Glutamatergic neuron (in vitro differentiated cells): ENCODE measurements at places on chromosomes 1 and 21. TPM values are rescaled to one million over a fixed set of nuclear protein-coding genes. Genes with fewer than 3 reads are reported as not detected.
A peak's percentile ranks its signal among the peaks of the same experiment; 100 is the strongest.

EFNA3 gene
- total RNA-seq: 14.6 TPM

DNA sequence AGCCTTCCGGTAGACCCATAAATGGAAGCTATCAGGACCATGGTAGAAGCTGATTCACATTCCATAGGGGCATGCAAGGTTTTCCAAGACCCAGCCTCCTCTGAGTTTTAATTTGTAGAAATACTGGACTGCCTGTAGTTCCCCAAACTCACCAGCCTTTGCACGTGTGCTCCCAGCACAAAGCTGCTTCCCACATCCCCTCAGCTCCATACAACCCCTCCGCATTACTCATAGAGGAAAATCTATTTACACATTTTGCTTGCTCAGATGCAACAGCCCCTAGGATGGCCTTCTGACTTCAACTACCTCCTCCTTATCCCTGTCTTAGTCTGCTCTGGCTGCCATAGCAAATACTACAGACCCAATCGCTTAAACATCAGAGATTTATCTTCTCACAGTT, 336.2 kb downstream of the SETD4 start:
- no peak for DNase-seq

- DNase-seq: no peak
These were observed 72.8 kb downstream of the PLEKHA6 start for GRCh38 chr1:204286831-204287421.

DNA sequence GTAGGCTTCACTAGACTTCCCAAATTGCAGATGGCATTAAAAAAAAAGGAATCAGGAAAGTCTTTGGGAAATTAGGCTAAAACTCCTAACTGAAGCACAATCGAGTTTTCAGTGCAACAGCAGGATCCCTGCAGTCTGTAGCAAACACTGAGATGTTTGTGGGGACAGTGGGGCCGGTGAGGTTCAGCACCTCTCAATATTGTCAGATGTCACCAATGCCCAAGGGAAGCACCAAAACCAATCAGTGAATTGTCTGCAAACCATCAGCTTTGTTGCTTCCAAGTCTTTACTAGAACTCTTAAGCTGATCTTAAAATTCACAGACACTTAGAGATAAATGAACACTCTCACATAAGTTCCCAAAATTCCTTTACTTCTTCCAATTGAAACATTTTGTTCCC, 2.6 kb downstream of the ERG start:
- no peak for DNase-seq

GRCh38 chr1:110390096-110390495, 730 bp downstream of the SLC16A4 start:
- no peak for DNase-seq

OR2T2 gene
- total RNA-seq: not detected

DNA sequence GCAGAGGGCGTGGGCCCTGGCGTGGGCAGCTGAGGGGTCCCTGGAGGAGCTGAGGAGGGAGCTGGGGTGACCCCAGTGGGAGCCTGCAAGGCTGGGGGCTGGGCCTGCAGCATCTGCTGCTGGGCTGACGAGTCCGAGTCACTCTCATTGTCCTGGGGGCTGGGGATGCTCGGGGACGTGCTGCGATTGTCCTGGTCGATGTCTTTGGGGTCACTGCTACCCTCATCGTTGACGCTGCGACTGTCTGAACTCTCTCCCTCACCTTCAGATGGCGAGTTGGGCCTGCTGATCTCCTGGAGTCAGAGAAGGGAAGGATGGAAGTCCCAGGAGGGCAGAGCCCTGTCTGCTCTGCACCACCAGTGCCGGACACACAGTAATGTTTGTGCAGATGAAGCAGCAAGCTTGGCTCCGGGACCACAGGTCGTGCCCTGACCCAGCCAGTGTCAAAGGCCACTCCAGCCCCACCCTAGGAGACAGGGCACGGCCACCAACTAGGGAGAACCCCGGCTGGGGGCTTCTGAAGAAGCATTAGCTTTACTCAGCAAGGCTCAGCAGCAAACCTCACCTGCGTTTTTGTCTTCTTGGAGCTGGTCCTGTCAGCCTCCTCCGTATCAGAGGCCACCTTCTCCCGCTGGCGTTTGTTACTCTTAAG, 43.4 kb downstream of the SLC45A1 start:
- DNase-seq: no peak

GRCh38 chr1:17919525-17920439, 164.6 kb downstream of the ACTL8 start:
- no peak for DNase-seq

DNA sequence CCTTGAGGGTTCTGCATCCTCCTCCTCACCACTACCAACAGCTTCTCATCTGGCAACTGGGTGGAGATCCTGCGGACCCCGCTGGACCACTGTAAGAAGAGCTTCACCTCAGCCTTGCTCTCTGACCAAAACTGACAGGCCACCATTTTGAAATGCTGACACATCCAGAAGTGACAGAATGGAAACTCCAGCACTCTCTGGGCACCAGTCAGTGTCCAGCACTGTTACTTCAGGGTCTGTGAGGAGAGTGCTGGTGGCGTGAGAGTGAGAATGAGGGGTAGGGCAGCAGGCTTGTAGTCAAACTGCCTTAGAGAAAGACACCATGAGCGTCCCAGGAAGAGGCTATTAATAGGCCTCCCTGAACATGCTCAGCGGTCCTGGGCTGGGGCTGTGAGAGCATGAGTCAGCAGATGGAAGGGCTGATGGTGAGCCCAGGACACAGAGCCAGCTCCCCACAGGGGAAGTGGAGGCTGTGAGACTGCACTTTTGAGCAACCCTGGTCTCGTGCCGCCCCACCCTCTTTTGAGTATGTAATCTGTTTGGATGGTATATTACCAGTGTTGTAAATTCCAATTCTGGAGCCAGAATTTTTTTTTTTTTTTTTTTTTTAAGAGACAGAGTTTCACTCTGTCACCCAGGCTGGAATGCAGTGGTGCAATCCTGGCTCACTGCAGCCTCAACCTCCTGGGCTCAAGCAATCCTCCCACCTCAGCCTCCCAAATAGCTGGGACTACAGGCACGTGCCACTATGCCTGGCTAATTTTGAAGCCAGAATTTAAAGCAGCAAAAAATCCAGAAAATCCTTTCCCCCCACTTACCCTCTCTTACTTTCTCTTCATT, 34.4 kb upstream of the SLC30A1 start:
- DNase-seq: no peak

- DNase-seq: no peak
These were observed 372.3 kb downstream of the TTLL7 start for GRCh38 chr1:83626603-83627002.

RLF gene
- total RNA-seq: 15.0 TPM

DNA sequence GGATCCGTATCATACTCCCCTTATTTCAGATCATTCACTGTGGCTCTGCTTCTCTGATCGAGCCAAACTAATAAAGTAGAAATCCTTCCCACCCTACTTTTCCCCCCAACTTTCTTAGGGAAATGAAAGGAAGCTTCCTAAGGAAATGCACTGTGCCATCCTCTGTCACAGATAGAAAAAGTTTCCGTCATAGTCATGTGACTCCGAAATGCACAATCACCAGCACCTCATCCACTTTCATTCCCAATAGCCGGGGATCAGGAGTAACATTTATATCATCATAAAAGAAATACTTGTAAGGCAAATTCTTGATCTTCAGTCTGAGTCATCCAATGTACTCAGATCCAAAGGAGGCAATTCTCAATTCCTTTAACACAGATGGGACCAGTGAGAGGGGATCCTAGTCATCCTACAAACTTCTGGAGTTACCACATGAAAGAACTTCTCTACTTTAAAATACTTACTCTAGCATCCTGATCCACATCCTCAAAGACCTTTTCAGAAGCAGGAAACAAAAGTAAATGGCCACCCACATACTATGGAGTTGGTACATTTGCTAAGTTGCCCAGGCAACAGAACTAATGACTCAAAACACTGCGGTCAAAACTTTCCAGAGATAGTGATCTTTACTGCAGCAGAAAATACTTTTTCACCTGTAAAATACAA, 97.8 kb upstream of the ZC3H11B start:
- DNase-seq: no peak

GRCh38 chr1:57423656-57424211, at the start of gene DAB1:
DAB1 (minus strand) TSS chr1:57424060; CDS start chr1:57291030, 133,030 bp downstream.
- peak; percentile 65 for DNase-seq

LCE1A gene
- total RNA-seq: not detected

GRCh38 chr1:15680131-15680530, 4.0 kb upstream of the PLEKHM2 start:
- no peak for DNase-seq
